ENCODE measurements at places on chromosomes 5 and 9.

DNA sequence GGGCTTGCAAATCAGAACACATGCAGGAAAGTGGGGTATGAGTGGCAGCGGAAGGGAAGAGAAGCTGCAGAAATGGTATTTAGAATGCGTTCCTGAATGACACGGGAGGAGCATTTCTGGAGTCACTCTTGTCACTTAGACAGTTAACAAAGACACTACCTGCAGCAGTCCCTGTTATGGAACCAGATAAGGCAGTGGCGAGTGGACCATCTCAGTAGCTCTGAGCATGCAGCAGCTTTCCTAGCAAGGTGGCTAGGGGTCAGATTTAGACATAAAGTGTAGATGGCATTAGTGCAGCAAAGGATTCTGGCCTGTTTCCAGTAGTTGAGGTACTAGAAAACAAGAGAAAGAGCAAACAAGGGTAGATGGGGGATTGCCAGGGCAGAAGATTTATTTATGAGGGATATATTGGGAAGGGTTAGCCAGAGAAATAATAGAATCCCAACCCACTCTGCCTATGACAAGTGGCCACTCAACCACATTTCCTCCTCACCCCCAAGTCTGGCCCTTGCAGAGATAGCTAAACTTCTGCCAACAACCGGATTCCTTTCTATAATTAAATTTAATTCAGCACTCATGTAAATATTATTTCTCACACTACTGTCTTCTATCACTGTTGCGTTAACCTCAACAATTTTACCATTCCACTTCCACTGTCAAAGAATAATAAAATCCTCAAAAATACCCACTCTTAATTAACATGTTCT, 201.6 kb downstream of the DCP2 start:
- no peak for DNase-seq

DNA sequence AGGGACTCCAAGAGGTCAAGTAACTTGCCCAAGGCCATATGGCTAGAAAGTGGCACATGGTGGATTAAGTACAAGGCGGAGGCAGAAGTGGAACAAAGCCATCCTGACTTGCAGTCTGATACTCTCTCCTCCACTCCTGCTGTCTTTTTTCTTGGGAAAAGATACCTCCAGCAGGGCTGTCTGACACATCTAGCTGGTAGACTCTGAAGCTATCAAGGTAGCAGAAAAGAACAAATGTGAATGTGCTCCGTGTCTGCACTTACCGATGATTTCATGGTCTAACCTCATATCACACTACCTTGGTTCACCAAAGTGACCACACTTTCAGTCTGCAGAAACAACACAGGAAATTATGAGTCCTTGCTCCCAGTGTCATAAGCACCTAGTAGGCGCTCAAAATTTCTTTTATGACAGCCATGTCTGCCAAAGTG, 284.8 kb downstream of the CRB2 start:
- no peak for DNase-seq

- no peak for DNase-seq
Measured at GRCh38 chr5:35483780-35484179, 133.9 kb upstream of the SPEF2 start.

- DNase-seq, result no peak
Measured at GRCh38 chr5:116436674-116437350, 137.8 kb downstream of the SEMA6A start.

DNA sequence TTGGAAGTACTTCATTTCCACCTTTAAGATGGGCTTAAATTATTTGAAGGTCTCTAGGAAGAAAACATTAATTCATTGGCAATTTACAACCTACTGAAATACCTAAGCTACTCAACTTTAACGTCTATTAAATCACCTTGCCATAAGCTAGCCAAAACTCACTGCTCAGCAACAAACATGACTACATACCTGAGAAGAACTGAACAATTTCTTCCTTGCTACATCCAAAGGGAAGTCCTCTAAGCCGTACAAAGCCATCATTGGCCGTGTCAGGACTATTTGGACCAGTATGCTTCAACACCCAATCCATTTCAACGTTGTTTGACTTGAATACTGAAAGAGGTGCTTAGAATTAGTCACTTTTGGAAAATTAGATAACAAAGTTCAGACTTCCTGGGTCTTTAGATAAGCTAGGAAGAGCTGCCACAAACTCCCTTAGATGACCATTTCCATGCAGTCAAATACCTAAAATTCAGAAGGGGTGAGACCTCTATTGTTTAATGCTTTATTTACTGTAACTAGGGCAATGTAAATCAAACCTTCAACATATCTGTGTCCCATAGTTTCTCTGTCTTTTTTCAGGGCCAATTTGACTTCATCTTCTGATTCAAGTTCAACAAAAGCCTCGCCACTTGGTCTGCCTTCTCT, 2.6 kb downstream of the HNRNPH1 start:
- DNase-seq, result no peak

DNA sequence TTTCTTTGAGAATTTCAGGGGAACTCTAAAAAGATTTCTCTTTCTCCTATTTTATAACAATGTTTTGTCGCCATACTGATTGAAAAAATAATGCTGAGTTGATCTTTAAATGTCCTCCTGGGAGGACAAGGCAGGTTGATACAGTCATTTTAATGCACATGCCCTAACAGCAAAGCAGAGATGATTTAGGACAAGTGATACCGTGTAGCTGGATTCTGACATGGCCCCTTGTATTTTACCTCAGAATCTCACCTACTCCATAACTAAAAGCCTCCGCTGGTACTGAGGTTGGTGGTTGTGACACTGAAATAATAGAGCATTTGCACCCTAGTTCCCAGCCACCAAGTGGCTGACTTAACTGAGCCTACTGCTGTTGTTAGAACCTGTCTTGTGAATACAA, 811 bp upstream of the LRRTM2 start:
- no peak for DNase-seq

GRCh38 chr5:78661691-78662090, 13.1 kb upstream of the LHFPL2 start:
- no peak for DNase-seq

DNA sequence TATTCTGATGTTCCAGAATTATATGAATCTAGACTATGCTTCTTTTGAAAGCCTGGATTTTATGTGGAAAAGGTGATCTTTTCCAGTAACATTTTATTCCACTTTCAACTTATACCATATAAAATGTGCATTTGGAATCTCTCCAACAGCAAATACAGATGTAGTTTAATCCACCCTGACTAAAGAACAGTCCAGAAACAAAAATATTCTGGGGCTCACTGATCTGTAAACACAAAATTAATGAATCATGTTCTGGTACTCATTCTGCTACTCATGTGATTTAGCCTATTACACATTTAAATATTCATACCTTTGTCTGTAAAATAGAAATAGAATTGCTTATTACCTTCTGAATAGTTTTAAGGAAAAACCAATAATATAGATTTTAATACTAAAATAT, 125.8 kb downstream of the ARRDC3 start:
- no peak for DNase-seq

DNA sequence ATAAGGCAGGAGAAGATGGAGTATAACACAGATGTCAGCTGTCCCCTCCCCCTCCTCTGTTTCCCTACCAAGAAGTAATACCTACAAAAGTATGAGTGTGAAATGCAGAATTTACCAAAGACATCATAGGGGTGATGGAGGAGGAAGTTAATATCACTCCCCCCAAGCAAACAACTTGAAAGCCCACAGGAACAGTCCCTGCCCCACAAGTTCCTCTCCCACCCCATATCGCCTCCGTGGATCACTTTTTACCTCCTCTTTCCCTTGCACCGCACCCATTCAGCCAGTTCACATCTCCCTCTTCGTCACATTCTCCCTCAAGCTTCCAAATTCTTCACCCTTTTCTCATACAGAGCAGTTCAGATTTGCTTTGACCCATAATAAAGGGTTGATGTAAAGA, 7.0 kb upstream of the SIL1 start:
- DNase-seq, result no peak

DNA sequence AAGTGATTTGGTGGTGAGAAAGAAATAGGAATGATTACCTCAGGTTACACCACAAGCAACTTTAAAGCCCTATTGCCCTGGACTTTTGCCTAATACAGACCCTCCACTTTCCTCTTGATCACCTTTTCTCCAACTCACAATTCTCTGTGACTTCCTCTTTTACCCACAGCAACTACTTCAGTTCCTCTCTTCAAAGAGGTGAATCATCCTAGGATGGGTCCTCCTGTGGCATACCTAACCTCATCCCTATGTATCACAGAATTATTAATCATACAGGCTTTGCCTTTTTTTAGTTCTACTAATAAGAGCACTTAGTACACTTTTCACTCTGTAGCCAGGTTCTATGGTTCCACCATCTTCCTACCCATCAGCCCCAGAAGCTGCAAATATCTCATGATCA, 19.6 kb upstream of the INSL6 start:
- DNase-seq, result no peak

- no peak for DNase-seq
Measured at GRCh38 chr9:125464591-125465385, 203.2 kb downstream of the GAPVD1 start.

- DNase-seq, result no peak
Measured at GRCh38 chr9:126372716-126373115, 46.1 kb downstream of the MVB12B start.

DNA sequence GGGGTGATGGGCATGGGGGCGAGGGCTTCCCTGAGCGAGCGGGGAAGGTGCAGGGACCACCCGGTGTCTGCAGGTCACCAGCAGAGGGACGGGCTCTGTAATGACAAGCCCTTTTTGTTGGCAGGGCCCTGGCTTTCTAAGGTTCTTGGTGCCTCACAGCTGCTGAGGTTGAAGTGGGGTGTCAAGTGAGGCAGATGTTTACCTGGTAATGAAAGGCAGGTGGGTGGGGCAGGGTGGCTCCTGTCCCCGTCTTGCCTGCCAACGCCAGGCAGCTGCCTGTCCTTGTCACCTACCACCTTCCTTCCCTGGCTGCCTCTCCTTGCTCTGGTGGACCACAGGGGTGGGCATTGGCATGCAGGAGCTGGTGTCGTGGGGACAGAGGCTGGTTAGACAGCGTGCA, 41.0 kb upstream of the SEMA4D start:
- DNase-seq, result no peak

GRCh38 chr9:125325826-125326225, 64.2 kb downstream of the GAPVD1 start:
- no peak for DNase-seq

- no peak for DNase-seq
Measured at GRCh38 chr5:9209846-9210492, 335.9 kb downstream of the SEMA5A start.

- DNase-seq, result no peak
Measured at GRCh38 chr5:1793966-1794900, 5.4 kb downstream of the MRPL36 start.

GRCh38 chr9:95003689-95004410, 277.4 kb downstream of the AOPEP start:
- DNase-seq, result no peak

- no peak for DNase-seq
Measured at GRCh38 chr5:103174147-103174546, 54.0 kb downstream of the PPIP5K2 start.

DNA sequence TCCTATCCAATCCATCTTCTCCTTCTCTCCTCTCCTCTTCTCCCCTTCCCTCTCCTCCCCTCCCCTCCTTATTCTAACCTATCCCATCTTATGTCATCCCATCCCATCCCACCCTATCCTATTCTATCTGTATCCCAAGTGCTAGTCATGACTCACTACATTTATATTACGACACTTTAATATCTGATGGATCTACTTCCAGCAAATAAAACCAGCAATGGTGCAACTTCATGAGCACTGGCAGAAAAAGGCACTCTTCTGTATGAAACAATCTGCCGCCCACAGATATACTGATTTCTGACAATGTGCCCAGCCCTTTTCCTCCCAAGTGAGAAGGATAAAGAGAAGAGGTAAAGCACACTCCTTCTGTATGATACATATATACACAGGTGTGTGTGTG, 86.6 kb upstream of the ANKH start:
- DNase-seq, result no peak

- DNase-seq, result no peak
Measured at GRCh38 chr5:52838326-52839015, 50.8 kb downstream of the ITGA1 start.

DNA sequence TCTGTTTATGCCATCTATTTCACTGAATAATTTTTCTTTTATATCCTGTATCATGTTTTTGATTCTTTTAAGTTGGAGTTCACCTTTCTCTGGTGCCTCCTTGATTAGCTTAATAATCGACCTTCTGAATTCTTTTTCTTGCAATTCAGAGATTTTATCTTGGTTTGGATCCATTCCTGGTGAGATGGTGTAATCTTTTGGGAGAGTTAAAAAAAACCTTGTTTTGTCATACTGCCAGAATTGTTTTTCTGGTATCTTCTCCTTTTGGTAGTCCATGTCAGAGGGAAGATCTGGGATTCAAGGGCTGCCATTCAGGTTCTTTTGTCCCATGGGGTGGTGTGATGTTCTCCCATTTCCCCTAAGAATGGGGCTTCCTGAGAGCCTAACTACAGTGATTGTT, 800.8 kb upstream of the TYRP1 start:
- DNase-seq, result no peak

- DNase-seq, result no peak
Measured at GRCh38 chr9:29514862-29515261, 1941.6 kb upstream of the C9orf72 start.

GRCh38 chr5:73030995-73031394, 75.2 kb downstream of the FCHO2 start:
- DNase-seq, result no peak

- DNase-seq, result no peak
Measured at GRCh38 chr9:6978591-6978990, 220.8 kb downstream of the KDM4C start.

DNA sequence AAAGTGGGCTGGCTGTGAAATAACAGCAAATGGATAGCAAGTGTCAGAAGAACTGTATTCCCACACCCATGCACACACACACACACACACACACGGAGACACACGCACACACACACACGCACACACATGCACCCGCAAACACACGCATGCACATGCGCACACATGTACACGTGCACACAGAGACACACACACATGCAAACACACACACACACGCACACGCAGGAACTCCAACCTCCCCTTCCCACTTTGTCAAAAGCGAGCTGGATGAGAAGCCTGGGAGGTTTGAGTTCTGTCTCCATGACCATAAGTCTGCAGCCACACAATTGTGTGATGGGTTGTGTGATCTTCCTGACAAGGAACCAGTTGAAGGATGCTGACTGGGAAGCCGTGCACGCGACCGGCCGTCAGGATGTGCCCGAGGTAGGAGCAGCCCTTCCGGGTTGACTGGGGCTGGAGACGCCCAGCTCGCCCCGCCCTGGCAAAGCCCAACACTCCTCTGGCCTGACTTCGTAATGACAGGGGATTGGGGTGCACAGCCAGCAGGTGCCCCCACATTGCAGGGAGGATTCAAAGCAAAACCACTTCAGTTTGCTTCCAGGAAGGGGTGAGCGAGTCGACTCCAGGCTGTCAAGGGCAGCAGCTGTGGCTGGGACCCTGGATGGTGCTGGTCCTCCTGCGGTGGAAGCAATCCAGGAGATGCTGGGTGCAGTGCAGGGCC, 29.3 kb upstream of the NKD2 start:
- no peak for DNase-seq

DNA sequence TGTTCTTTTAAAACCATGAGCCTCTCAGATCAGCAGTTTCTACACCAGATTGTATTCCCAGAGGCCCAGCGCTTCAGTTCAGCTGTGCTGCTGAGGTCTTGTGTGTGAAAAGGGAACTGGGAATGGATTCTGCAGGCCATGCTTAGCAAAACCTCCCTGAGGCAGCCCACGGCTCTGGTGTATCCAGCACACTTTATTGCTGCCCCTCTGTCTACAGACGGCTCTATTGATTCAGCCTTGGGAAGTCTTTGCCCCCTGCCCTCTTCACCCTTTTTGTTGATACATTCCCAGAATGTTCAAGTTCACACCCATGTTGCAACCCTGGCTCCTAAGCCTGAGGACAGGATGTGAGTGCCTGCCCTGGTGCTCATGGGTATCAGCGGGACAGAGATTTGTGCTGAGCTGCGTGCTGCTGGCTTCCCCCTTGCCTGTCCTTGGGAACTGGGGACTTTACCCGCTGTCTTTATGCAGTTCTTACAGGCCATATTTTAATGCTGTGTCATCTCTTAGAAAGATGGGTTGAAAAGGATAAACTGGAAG, 37.3 kb downstream of the ARHGAP26 start:
- DNase-seq, result no peak
